ENCODE measurements at places on chromosomes 2 and 18.

DNA sequence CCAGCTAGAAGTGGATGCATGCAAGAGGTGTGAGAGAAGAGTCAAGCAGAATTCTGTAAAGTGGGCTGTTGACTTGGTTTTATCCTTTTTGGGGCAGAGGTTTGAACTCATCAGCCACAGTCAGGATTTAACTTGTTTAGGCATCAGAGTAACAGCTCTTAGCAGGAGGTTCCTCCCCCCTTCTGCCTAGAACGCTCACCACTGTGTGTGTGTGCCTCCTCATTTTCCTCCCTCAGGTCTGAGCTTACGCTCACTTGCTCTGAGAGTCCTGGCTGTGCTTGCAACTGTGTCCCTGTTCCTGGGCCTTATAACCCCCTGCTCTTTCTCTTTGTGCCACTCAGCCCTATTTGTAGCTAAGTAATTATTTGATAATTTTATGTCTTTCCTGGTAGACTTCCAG is 167.9 kb downstream of the TMEM182 start:
- no peak for DNase-seq

DNA sequence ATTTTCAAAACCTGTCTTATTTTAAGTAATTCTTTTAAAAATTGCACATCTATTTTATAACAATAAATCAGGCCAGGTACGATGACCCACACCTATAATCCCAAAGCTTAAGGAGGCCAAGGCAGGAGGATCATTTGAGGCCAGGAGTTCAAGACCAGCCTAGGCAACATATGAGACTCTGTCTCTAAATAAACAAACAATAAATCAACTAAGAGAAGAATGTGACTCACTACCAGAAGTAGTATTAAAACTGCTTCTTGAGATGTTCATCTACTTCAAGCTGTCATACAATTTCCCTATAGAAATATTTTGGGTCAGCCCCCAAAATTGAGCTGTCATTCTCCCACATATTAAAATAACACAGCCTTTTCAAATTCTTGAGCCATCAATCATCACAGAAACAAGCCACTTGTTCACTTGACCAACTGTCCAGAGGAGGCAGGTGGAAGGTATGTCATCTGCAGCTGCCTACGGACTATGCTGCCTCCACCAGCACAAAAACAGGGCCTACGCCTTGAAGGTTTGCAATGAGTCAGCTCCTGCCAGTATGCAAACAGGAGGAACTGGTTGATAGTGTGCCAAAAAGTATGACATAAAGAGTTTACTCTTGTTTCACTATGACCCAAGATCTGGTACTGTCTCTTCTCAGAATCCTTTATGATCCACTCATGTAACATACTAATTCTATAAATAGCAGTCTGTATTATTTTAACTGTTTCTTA is 33.6 kb downstream of the KIDINS220 start:
- no peak for DNase-seq

DNA sequence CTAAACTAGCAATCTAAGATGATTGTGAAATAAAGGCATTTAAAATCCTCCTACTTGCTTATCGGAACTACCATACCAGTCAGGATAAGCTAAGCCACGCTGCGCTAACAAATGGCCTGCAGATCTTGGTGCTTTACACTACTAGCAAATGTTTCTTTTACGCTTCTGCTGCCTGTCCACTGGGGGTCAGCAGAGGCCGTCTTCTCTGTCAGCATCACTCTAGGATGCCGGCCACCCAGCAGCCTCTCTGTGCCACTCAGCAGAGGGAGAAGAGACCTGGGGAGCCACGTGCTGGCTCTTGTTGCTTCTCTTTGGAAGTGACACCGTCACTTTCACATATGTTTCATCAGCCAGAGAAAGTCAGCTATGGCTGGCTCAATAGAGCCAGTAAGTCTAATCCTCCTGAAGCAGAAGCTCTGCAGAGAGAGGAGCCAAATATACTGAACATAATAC is 36.6 kb downstream of the COPS8 start:
- peak; percentile 90 for DNase-seq

DNA sequence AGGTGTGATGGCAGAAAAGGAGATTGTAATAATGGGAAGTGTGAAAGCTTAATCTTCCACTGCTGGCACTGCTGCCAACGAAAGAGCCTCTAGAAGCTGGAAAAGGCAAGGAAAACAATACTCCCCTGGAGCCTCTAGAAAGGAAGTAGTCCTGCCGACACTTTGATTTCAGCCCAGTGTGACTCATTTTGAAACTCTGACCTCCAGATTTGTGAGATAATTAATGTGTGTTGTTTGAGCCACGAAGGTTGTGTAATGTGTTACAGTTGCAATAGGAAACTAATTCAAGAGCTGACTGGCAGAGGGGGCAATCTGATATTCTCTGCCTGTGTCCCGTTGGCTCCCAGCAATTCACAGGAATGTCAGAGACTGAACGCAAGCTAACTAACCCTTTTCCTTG is 219.2 kb upstream of the UBE2E3 start:
- no peak for DNase-seq

DNA sequence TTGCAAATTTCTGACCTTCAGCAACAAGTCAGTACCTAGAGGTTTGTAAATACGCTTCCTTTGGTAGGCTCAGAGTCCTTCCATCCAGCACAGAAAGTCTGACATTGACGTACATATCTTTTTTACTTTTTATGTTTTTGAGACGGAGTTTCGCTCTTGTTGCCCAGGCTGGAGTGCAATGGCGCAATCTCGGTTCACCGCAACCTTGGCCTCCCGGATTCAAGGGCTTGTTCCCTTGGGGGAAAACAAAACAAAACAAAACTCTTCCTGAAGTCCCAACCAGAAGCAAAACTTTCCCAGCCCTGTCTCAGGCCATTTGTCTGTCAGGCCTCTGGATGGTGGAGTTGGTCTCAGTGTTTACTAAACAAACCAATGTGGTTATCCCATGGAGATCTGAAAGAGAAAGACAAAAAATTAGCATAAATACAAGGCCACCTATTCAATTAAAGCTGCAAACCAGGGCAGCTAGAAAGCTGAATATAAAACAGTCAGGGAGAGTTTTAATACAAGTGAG is 29.6 kb upstream of the ATL2 start:
- no peak for DNase-seq

- DNase-seq = no peak
Observed at GRCh38 chr2:208268156-208268952, 2.3 kb downstream of the PIKFYVE start.

- DNase-seq = no peak
Observed at GRCh38 chr2:42450136-42450535, 43.6 kb downstream of the KCNG3 start.

DNA sequence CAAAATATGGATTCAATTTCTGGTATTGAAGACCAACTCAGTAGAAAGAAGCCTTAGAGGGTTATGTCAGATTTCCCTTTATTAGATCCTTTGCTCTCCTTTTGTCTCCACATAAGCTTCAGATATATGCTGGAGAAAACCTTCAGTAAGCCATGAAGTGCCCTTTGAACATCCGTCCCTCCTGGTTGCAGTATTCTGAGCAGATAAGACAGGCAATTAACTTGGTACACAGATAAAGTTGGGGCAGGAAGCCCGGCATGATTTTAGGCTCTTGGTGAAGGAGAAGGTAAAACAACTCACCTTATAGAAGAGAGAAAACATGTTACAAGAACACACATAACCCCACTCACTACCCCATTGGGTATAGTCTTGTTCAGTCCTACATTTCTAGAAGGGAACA is 76.4 kb downstream of the SRD5A2 start:
- DNase-seq = no peak

GRCh38 chr2:222869252-222869560 is 8.4 kb downstream of the ACSL3 start:
- DNase-seq = no peak
